ENCODE measurements at places on chromosomes 7 and 10.

- peak; percentile 97 for DNase-seq
Observed at GRCh38 chr10:68032113-68032512, 43.0 kb downstream of the HERC4 start.

- DNase-seq = no peak
Observed at GRCh38 chr10:101287997-101288635, 58.9 kb upstream of the LBX1 start.

DNA sequence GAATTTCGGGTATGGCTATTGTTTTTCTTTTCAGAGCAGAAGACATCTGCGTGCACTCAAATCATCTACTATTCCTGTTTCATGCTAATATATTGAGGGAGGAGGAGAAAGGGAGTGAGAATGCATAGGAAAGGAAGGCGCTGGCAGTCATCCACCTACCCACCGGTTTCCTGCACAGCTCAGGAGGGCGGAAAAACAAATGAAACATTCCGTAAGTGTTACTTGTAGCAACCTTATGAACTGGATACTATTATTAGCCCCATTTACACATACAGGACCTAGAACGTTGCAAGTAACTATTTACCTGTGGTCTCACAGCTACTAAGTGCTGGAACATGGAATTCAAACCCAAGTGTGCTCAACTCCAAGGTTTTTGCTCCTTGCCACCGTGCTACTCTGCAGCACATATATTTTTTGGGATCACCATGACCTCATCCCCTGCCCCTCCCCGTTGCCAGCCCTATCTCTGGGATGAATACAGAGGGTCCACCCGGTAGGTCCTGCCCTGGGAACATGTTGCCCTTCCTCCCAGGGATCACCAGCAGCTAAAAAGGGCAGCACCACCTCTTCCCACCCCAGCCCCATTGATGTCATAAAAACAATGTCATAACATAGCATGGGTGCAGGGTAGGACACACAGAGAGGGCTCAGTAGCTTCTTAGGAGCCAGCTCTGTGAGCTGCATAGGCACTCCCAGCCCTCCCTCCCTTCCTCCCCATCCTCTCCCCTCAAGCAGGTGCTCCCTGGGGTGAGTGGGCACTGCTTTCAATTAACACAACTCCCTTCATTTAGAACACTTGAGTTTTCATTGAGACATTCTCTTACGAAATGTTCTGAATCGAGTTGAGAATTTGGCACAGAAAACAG is 16.9 kb downstream of the GFRA1 start:
- DNase-seq = no peak

DNA sequence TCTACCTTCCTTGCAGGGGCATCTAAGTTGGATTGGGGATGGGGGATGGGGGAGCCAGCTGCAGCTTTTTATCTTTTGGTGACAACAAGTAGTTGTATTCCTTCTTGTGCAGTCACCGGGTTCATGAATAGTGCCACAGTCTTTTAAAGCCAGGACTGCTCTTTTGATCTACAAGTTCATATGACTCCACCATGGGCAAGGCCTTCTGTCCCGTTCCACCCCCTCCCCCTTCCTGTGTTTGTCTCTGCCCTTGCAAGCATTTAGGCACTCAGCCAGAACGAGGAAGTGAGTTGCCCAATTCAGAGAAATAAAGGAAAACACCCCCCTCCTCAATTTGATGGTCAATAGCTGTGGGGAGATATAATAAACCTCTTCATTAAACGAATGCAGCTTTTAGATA is 44.8 kb upstream of the EGR2 start:
- no peak for DNase-seq

GRCh38 chr7:74482629-74483401 is 29.1 kb downstream of the GTF2IRD1 start:
- no peak for DNase-seq

DNA sequence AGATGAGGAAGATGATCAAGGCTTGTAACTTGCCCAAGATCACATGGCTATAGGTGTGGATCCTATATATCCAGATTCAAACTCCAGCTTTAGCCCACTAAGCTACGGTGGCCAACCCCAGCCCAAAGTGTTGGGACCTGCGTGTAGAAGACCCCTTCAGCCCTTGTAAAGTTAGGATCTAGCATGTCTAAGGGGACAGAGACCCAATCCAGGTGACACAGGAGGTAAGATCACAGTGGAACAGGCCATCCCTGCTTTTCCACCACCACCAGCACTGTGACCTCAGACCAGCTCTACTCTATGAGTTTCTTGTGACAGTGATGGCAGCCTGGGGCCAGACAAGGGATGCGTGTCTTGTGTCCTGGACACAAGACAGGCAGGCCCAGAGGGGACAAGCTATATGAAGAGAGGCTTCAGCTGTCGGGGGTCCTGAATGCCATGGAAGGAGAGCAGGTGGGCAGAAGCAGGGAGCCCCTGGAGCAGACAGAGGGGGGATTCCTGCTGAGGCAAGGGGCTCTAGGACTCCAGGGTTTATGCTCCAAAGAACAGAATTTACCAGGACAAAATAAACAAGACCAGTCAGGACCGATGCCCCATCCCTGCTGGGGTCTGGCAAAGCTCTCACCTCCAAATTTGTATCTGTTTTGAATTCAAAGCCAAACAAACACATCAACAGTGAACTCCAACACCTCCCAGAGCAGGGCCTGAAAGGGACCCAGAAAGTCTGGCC is 10.4 kb downstream of the GPRIN2 start:
- DNase-seq = no peak

GRCh38 chr10:93894516-93895378 is 969 bp downstream of the SLC35G1 start:
- DNase-seq = no peak

GRCh38 chr10:118669835-118670234 is 74.4 kb upstream of the PRLHR start:
- DNase-seq = no peak

DNA sequence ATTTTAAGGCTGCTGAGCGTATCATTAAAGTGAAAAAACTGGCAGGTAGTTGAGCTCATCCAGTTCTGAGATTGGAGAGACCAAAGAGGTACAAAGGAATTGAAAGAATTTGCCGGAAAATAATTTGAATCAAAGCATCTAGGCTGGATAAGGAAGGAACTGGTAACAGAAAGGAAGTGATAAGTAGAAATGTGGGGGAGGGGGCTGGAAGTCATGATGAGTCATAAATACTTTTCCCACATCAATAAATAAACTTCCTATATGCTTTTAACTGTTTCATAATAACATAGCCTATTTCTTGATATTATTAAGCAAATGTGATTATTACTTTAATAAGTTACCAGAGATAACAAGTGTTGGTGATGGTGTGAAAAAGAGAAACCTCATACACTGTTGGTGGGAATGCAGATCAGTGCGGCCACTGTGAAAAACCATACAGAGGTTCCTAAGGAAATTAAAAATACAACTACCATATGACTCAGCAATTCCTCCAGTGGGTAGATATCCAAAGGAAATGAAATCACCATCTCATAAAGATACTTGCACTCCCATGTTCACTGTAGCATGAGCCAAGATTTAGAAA is 27.0 kb downstream of the ZNF438 start:
- no peak for DNase-seq

GRCh38 chr10:12720217-12720981 is 281.1 kb downstream of the CCDC3 start:
- peak; percentile 93 for DNase-seq

DNA sequence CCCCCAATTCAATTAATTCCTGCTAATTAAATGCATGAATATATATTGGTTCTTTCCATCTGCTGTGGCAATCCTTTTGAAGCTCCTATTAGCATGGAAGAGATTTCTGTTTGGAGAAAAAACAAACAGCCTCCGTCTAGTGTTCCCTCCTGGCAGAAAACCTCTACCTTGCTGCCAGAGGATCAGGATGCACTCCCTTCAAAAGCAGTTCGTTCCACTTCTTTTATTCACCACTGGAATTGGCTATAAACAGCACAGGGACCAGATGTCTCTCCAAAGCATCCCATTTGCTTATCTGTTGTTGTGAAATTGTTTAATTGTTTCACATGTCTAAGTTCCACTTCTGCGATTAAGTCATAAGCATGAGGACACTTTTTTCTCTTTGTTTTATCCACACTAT is 77.8 kb upstream of the PTN start:
- DNase-seq = no peak

DNA sequence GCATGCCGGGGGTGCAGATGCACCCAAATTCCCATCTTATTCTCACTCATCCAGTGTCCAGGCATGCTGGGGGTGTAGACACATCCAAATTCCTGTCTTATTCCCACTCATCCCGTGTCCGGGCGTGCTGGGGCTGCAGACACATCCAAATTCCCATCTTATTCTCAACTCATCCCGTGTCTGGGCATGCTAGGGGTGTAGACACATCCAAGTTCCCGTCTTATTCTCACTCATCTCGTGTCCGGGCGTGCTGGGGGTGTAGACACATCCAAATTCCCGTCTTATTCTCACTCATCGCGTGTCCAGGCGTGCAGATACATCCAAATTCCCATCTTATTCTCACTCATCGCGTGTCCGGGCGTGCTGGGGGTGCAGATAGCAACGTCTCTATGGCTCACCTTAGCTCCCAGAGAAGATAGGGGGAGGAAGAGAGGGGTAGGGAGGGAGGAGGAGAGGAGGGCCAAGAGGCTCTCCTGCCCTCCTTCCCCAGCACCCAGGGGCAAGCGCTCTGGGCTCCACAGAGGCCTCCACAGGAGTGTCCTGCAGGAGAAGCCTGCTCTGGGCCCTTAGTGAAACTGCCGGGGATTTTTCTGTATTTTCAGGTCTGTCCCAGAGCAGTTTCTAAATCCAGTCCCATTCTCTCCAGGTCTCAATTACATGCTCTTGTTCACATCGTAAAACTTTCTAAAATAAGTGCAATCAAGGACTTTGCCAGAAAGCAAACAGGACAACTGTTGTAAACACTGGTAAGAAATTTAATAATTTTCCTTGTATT is 210.8 kb downstream of the DIP2C start:
- DNase-seq = no peak

GRCh38 chr7:25803117-25803887 is 348.7 kb upstream of the NFE2L3 start:
- DNase-seq = no peak

GRCh38 chr7:50697748-50698147 is 84.9 kb downstream of the GRB10 start:
- DNase-seq = peak; percentile 38

DNA sequence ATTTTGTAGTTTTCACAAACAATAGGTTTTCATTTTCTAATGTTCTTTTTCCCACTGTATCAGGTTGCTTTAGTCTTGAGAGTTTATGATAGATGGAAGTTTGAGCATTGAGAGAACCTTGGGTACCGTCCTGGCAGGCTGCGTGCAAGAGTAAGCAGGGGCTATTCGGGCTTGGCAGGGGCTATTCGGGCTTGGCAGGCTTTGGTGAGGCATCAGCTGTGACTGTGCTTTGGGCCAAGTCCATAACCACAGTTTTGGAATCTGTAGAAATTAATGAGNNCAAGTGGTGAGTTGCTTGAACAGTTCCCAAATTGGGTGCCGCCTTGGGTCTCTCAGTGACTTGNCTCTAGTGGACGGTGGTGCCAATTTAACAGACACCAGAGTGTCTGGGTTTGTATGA is 424.6 kb downstream of the PAXIP1 start:
- DNase-seq = no peak

GRCh38 chr10:80443531-80443974 is 10.6 kb upstream of the TSPAN14 start:
- no peak for DNase-seq

DNA sequence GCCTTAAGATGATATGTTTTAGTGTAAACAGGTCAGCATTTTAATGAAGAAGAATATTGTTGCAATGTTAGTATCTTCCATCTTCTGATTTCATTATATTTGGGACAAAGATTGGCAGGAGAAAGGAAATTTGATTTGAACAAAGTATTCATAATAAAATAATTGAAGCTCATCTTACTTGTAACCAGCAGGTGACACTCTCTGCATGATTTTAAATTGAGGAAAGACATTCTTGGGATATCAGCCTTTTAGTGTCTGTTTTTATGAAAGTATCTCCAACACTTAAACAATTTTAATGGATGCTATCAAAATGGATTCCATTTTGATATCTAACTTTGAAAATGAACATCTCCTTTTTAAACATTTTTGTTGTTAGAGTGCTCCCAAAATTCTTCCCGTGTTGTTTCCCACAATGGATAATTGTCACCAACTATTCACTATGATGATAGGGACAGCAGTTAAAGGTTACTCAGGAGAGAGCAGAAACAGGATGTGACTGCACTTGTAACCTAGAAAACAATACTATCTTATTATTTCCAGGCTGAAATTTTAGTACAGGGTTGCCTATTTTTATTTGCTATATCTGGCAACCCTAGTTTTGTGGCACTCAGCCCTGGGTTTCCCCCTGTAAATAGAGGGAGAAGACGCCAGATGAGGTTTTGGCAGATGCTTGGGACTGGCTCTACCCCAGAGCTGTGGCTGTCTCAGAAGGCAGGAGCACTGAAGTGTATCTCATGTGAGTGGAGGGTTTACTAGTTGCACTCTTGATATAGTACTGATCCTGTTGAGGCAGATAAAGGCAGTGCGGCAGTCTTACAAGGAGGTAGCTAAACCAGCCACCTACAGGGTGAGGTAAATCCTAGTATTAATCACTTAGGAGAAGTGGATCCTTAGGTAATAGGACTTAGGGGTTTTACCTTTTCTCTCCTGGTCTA is 31.0 kb upstream of the ABCB4 start:
- peak; percentile 16 for DNase-seq

DNA sequence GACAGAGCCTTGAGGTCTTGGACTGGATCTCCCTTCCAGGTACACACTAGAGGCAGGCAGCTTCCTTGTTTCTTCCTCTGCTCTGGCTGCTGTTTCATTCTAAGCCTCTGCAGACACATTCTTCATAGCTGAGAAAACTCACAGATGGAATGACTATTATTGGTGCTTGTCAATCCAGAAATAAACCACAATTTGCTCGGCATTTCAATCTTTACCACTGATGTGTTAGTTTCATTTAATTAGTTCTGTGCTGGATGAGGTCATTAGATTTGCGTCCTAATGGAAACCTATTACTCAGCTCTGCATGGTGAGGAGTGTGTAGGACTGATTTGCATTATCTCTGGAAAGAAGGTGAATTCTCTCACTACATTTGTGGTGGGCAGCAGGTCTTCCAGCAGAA is 392.5 kb downstream of the NRG3 start:
- DNase-seq = no peak

DNA sequence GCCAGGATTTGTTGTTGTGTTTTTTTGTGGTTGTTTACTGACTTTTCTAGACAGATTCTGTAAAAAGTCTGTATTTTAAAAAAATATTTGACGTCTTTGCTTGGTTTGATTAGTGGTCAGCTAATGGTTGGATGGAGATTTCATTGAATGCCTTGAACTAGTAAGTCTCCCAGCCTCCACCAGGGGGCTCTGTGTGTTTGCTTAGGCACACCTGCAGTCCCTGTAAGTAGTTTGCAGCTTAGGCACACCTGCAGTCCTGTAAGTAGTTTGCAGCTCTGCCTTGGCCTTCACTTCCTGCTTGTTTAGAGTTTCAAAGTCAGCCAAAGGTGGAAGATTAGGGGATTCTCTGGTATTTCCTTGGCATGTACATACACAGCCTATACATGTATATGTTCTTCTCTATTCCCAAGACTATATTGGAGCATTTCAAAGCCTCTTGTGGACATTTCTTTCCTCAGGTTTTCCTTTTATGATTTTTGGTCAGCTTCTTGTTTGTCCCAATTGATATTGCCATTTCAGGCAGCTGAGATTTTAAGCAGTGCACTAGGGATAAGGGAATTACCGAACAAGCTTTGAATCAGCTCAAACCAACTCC is 101.6 kb downstream of the CCSER2 start:
- DNase-seq = peak; percentile 34

Measured in small intestine (tissue), 16 donors.